ENCODE measurements at places on chromosomes 11 and 22.
A peak's percentile ranks its signal among the peaks of the same experiment; 100 is the strongest.

DNA sequence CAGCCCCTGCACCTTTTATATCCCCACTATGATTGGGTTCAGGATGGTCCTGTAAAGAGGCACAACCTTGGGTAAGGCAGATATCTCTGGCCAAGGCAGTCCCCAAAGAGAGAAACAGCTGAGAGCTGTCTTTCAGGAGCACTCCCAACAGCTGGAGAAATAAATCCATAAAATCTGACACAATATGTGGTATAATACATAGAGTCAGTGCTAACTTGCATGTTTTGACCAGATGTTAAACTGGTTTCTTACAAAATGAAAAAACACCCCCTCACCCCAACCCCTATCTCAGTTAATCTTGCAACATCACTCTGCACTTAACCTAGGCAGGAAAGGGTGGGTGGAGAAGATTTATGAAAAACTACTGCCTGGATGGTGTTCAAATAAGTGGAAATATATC is 44.0 kb upstream of the C11orf87 start:
- DNase-seq, result no peak

GRCh38 chr11:120331301-120331996 is 4.8 kb upstream of the ARHGEF12 start:
- no peak for DNase-seq

DNA sequence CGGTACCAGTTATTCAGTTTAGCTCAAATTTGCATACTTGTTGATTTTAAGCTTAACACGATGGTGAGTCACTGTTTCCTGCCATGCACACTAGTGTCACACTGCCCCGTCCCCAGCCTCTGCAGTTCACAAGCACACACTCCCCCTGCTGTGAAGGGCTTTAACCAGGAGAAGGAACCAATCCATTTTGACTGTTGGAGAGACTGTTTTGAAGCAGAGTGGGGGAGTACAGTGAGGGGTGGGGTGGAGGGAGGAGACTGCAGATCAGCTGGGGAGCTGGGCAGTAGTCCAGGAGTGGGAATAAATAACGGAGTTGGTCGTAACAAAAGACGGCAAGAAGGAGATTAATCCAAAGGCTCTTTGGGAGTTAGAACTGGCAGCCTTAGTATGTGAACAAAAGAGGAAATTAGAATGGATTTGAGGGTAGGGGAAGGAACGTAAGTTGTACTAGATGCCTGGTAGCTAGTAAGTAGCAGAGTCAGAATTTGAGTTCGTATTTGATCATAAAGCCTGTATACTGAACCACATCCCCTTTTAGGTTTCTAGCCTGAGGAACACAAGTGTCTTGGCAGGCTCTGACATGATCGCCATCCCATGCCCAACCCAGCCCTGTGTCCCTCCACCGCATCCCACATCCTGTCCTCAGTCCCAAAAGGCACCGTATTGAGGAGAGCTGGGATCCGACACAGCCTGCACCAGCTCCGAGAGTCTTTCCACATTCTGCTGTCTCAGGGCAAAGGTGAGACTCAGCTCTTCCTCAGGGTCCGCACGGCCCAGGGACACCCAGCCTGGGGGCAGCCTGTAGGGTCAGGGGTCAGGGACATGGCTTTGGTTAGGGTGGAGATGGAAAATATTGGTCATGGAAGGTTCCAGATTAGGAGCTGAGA is 862 bp downstream of the TPP1 start:
- DNase-seq, result peak; percentile 76

- no peak for DNase-seq
Observed at GRCh38 chr11:19116276-19116970, 545 bp upstream of the ZDHHC13 start.

GRCh38 chr11:68843703-68844312 is 2.1 kb upstream of the CPT1A start:
- DNase-seq, result peak; percentile 80

- no peak for DNase-seq
Observed at GRCh38 chr11:27234043-27234668, 128.9 kb downstream of the CCDC34 start.

GRCh38 chr11:76568621-76569020 is 101.9 kb downstream of the LRRC32 start:
- DNase-seq, result no peak
